Activated naive CD8-positive, alpha-beta T cell treated with anti-CD3 and anti-CD28 coated beads for 36 hours (primary cell): ENCODE measurements at places on chromosomes 1 and 21. TPM values are rescaled to one million over a fixed set of nuclear protein-coding genes. Genes with fewer than 3 reads are reported as not detected.

- H3K27me3 ChIP-seq, result no peaks in the 10 kb centered on the region
- H3K36me3 ChIP-seq, result no peaks in the 10 kb centered on the region
- no peak for DNase-seq
- H3K4me3 ChIP-seq, result no peak overlapping the region
Observed at GRCh38 chr1:164660775-164661174, 101.8 kb downstream of the PBX1 start.

DNA sequence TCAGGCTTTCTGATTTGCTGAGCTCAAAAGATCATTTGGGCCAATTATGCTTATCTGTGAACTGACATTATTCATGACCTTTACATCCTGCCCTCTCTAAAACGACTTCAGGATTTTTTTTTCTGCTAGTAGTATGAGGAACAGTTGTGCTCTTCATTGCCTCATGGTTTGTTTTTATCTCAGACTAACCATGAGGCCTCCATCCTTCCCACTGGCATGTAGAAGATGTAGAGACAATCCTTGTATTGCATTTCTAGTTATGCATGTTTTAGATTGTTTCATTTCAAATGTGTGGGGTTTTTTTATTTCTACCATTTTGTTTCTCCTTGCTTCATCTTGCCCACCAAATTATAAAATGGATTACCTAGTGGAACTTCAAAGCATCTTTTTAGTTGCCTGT, 82.8 kb upstream of the C1orf87 start:
- H3K4me1 ChIP-seq, result no peaks in the 10 kb centered on the region
- no peak for DNase-seq
- no peak overlapping the region for H3K27ac ChIP-seq
- H3K4me3 ChIP-seq, result no peak overlapping the region
- peaks cover 3% of the 10 kb centered on the region for H3K27me3 ChIP-seq

DNA sequence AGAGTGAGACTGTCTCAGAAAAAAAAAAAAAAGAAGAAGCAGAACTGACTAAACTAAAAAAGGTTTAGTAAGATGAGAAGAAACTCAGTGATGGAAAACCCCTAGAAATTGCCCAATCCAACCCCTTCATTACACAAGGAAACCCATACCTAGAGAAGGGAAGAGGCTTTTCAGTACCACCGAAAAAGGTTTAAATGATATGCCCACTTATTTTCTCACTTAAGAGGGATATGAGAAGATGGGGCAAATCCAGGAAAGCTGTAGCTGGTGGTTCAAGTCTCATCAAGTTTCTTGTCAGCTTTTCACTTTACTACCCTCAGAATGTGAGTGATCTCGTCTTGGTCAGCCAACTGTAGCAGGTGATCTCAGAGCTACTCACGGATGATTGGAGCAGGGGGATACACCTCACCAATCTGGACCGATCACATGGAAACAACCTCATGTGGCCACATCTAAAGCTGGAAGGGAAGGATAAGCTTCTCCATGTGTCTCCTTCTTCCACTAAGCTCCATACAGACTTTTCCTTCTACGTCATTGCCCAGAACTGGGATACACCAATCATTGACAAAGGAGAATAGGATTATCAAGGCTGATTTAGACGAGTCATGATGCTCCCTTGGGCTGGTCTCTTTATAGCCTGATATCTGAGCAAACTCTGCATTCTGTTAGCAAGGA, 126.7 kb upstream of the POU3F1 start:
- H3K36me3 ChIP-seq, result no peaks in the 10 kb centered on the region
- no peak overlapping the region for H3K27ac ChIP-seq
- H3K4me3 ChIP-seq, result no peak overlapping the region
- peaks cover 3% of the 10 kb centered on the region for H3K27me3 ChIP-seq
- no peaks in the 10 kb centered on the region for H3K4me1 ChIP-seq

DNA sequence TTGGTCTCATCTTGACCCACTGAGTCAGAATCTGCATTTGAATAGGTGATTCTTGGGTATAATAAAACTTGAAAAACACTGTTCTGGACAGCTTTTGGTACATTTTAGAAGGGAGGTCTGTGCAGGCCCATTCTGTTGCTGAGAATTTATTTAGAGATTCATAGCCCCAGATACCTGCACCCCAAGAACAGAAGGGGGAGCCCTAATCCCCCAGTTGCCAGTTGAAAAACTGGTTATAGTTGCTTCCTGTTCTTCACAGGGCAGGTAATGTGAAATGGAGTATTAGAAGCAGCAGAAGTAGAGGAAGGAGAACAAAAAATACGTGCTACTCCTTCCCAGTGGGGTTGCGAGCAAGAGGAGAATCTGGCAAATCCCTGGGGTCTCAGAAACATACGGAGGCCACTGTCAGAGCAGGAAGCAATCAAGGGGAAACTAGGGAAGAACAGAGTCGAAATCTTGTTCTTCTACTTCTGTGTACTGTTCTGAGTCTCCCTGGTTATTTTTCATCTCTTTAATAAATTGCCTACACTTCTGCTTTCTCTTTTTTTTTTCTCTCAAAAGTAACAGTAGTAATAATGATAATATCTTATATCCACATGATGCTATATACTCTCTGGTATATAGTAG, 4.6 kb upstream of the CLCA2 start:
- peaks cover 2% of the 10 kb centered on the region for H3K4me1 ChIP-seq
- DNase-seq, result peak; percentile 34
- H3K27me3 ChIP-seq, result no peaks in the 10 kb centered on the region
- H3K4me3 ChIP-seq, result peak overlapping the region; percentile 20

- H3K27ac ChIP-seq, result no peak overlapping the region
- H3K4me1 ChIP-seq, result no peaks in the 10 kb centered on the region
Observed at GRCh38 chr1:62964141-62964540, 180.2 kb downstream of the ATG4C start.

DNA sequence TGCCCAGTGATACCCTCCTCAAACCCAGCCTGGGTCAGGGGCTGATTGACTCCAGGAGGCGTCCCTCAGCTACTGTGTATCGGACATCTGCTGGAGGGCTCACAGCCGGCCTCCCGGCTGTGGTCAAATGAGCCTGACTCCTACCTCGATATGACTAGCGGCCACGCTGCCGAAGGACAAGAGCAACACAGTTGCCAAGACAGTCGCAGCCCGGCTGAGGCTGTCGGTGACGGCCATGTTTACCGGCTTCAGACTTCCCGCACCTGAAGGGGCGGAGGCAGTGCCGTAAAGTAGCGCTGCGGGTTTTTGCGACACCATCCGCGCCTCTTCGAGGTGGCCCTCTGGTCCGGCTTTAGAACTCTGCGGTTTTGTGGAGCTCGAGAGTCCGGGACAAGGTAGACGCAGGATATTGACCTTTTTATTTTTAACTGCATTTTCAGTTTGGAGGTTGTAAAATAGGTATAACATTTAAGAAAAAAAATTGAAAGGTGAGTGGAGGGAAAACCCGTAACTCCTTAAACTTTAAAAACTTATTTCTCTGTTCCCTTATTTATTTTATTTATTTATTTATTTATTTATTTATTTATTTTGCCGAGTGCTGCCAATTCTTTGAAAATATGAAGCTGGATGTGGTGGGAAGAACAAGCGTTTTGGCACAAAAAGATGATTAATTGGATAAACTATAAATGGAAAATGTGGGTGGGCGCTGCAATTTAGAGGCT, at the start of gene PIGK:
TSS of gene PIGK (minus strand) at position 265 of the 722 bp plus-strand sequence. CDS start at position 237, 28 bp downstream.
- H3K27ac ChIP-seq, result peak within 1 kb of the TSS; percentile 93
- H3K4me1 ChIP-seq, result peaks cover 32% of the 10 kb centered on the region
- H3K36me3 ChIP-seq, result peaks cover 29% of the 10 kb centered on the region
- peak within 1 kb of the TSS; percentile 94 for H3K4me3 ChIP-seq
- DNase-seq, result peak; percentile 87

SH3GLB1 gene
- 52.7 TPM for total RNA-seq

SERTAD4 gene
- not detected for total RNA-seq

ADCY10 gene
- not detected for total RNA-seq

ZNF648 gene
- not detected for total RNA-seq
